ENCODE measurements at places on chromosomes 1 and 21. TPM values are rescaled to one million over a fixed set of nuclear protein-coding genes. Genes with fewer than 3 reads are reported as not detected.

GRCh38 chr1:240031414-240031813, 60.3 kb upstream of the FMN2 start:
- DNase-seq, result no peak

DNA sequence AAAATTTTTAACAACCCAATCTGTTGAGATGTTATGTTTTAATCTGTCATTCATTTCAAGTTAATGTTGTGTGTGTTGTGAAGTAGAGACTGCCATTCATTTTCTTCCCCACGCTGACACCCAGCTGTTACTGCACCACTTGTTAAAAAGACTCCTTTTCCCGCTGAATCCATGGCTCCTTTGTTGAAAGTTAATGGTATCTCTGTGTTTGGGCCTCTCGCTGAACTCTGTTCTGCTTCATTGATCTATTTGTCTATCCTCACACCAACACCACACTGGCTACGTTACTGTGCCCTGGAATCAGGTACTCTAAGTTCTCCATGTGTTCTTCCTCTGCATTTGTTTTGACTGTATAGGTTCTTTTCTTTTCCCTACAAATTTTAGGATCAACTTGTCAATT, 58.2 kb downstream of the PDE9A start:
- DNase-seq, result no peak

Gene C2CD2
- total RNA-seq, result 15.0 TPM

Gene PTAFR
- total RNA-seq, result 0.37 TPM

DNA sequence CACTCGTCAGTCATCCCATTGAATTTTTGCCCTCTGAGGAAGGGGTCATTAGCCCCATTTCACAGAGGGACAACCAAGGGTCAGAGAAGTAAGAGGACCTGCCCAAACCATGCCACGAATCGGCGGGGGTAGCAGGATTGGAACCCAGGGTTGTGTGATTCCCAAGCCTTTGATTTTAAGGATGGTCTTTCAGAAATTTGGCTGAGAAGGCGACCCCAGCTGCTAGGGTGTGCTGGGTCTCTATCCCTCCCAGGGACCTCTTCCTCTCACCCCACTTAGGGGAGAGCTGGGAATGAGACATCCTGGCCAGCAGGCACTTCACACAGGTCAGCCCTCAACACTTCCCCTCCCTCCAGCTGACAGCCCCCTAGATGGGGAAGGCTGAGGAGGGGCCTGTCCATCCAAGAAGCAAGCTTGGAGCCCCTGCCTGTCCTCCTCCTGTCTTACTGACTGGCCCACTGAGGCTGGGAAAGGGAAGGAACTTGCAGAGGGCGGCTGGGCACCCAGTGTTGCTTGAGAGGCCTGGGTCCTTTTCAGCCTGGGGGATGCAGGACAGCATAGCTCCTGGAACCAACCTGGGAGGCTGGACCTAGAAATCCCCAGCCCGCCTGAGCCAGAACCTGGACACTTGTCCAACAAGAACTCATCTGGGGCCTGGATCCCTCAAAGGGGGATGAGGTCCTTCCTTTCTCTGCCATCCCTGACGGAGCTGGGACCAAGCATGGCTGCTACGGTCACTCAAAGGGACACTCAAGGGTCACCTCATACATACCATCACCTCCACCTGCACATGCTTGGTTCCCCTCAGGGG, 1.7 kb downstream of the SDC3 start:
- DNase-seq, result no peak

DNA sequence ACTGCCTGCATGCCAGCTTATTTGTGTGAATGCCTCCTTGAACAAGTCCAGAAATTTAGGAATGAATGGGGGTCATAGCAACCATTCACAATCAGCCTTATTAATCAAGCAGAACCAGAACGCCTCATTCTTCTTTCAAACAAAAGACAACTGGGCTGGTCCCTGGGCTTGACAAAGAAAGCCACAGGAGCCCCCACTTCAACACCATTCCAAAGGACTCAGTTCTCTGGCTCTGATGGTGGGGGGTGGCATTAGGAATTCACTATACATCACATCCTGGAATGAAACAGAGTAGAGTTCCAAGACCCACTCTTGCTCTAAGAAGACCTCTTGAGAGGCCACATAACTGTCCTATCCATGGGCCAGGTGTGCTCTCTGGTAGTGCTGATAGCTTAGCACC, 186.6 kb upstream of the ST6GALNAC5 start:
- no peak for DNase-seq

Gene BATF3
- 2.1 TPM for total RNA-seq
